Activated CD8-positive, alpha-beta memory T cell treated with anti-CD3 and anti-CD28 coated beads for 1 hour (primary cell): ENCODE measurements at places on chromosomes 16 and 17.

DNA sequence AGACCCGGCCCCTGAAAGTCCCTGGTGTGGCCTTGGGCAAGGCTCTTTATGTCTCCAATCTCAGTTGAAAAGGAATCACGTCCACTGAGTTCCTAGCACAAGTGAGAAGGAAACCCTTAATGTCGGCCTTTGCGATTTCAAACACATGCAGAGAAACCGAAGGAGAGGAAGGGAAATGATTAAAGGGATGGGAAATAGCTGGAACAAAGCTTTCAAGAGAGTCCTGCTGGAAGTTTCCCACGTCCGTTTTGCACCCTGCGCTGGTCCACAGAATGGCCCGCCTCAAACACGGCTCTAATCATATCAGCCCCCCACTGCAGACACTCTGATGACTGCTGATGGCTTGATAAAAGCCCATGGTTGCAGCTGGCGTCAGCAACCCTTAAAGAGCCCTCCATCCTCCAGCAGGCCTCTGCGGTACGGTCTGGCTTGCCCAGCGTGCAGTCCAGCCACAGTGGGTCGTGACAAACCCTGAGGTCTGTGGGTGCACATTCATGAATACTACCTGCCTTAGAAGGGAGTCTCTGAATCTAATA is 765.5 kb upstream of the EEF2KMT start:
- no peak for DNase-seq

- no peak for DNase-seq
These were observed 23.6 kb upstream of the ATF7IP2 start for GRCh38 chr16:10362077-10362863.

DNA sequence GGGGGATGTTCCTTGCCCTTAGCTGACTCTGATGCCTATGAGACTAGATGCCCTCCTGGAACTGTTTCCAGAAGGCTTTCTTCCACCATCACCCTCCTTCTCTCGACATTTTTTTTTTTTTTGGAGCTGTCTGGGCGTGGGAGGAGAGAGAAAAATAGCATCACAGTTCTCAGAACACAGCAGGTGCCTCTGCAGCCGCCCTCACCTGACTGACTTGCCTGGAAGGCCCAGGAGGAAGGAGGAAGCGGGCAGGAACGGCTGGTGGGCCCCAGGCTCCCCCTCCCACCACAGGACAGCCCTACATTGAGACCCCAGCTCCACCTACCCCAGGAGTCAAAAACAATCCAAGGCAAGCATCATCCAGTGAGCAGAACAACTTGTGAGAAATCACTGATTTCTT is 20.3 kb upstream of the CACNG5 start:
- DNase-seq = no peak

GRCh38 chr17:72386619-72387237 is 265.9 kb downstream of the SOX9 start:
- DNase-seq = no peak

- DNase-seq = no peak
These were observed 1.3 kb downstream of the ZNF276 start for GRCh38 chr16:89722392-89723278.

GRCh38 chr17:38740044-38740443 is 8.1 kb downstream of the PCGF2 start:
- DNase-seq = no peak

DNA sequence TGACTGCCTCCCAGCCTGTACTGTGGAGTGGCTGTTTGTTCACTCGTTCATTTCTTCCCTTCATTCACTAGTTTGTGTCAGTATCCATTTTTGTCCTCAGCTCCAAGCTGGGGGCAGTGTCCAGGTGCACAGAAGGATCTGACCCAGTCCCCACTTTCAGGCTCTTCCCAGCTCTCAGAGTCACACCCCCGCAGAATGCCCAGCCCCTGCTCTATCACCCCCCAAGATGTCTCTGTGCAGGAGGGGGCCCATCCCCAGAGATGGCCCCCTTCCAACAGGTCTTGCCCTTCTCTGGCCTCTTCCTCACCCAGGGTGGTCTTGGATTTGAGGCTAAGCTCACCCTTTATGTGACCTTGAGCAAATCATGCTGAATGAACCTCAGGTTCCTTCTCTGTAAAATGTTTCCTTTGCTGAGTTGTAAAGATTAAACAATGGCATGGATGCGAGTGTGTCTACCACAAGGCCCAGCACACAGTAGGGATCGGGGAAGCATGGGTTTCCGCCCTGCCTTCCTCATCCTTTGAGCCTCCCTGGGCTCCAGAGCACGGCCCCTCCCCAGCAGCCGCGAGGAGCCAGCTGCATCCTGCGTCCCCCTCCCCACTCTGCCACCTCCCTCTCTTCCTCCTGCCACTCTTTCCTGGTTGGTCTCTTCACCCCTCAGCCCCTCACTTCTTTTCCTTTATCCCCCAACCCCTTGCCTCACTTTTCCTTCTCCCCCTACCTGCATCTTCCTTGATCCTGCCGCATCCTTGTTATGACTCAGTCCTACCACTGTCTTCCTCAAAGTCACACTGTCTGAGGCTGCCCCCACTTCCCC is 2.8 kb downstream of the FBXL19 start:
- no peak for DNase-seq

- peak; percentile 30 for DNase-seq
These were observed 497 bp downstream of the SMIM5 start for GRCh38 chr17:75633486-75634375.

DNA sequence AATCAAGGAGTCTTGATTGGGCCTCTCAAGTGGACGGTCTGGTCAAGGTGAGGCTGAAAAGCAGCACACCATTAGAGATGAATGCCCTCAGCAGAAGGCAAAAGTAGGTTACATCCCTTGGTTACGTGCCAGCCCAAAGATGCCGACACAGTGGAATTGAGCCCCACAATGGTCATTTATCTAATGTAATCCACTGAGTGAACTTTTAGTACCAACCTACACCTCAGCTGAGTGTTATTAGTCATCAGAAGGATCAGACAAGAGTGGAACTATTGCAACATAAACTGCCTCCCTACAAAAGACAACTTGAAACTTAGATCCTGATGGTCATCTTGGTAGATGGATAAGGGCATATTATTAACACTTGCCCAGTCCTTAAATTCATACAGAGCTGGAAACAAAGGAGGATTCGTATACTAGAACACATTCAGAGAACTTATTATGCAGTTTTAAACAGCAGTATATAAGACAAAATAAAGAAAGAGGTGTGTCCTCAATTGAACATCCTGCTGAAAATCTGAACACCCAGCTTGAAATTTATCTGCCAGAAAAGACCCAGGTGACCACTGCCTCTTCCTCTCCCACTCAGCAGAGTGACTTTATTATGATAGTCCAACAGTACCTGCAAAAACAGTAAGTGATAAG is 2.8 kb downstream of the DCUN1D3 start:
- DNase-seq = no peak

DNA sequence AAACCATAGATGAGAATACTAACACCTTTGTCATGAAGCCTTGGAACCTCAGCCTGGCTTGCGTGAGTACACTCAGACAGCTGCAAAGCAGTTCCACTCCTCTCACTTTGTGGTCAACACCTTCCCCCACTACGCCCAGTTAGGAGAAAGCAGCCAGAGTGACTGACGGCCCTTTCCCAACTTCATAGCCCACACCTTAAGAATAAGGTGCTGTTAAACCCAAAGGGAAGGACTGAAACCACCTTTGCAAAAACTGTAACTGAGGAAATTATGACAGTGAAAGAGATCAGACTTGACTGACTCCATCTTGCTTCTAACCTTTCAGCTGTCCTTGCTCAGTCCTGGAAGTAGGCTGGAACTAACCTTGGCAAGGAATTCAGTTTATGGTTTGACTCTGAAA is 13.7 kb downstream of the N4BP1 start:
- no peak for DNase-seq

DNA sequence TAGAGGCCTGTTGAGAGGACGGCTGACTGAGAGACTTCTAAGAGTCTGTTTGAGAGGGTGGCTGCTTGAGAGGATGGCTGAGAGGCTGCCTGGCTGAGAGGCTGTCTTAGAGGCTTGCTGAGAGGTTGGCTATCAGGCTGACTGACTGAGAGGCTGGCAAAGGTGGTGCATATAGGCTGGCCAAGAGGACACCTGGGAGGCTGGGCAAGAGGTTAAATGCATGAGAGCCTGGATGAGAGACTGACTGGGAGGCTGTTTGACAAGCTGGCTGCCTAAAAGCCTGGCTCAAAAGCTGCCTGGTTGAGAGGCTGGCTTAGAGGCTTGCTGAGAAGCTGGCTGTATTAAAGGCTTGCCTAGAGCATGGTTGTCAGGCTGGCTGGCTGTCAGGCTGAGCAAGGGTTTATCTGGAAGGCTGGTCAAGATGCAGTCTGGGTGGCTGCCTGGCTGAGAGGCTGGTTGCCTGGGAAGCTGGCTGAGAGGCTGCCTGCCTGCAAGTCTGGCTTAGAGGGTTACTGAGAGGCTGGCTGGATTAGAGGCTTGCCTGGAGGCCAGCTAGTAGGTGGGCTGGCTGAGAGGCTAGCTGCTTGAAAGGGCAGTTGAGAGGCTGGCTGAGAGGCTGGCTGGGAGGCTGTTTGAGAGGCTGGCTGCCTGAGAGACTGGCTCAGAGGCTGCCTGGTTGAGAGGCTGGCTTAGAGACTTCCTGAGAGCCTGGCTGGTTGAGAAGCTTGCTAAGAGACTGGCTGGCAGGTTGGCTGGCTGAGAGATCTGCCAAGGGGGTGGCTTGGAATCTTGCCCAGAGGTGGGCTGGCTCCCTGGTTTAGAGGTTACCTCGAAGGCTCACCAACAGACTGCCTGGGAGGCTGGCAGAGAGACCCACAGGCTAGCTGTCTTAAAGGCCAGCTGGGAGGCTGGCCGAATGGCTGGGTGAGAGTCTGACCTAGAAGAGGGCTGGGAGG is 38.3 kb upstream of the ACSM2B start:
- DNase-seq = no peak

DNA sequence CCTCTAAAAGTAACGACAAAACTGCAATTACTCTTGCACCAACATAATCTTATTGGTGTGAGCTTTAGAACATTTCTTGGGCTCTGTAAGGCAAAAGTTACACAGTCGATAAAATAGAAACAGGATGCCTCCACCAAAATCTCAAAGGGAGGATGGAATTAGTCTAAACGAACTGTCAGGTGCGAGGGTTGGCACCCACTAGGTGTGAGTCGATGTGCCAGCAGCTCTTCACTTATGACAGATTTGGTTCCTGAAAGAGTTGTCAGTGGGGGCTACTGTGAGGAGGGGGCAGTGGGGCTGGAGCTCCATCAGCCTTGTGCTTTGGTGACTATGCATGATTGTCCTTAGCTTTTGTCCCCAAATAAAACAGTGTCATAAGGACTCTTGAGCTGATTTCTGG is 422.9 kb downstream of the TMEM114 start:
- no peak for DNase-seq

DNA sequence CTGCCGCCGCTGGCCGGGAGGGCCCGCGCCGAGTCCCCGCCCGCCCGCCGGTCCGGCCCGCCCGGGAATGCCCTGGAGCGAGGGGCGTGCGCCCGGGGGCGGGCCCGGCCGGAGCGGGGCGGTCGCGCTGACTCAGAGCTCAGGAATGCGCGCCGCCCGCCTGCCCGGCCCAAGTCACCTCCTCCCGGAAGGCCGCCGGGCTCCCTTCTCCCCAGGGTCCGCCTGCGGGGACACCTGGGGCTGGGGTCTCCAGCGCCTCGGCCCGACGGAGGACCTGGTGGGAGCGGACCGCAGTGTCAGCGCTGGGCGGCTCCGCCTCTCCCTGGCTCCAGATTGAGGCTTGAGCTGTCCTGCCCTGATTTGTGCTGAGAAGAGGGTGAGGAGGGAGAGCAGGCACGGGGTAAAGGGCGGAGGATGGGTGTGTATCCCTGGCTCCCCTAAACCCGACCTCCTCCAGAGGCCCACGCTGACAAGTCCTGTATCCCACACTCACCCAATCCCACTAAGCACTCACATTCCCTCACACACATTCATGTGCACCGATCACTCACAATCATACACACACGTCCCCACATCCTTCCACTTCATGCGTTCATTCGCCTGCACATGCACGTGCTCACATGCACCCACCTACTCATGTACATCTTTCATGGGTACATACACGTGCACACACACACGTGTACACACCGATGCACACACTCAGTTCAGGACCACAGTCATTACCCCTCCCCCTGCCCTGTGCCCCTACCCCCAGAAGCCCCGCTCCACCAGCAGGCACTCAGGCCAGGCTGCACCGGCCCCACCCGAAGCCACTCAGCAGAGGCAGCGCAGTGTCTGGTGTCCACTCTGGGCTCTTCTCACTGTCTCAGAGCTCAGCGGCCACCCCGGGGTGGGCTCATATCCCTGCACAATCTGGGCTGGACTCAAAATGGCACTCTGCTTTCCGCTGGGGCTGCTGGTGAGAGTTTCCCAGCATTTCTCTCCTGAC is at the start of gene RHBDF1:
Gene RHBDF1, minus strand, starts transcription at position 71 of the 988 bp plus-strand sequence. CDS start 7,616 bp downstream, outside the sequence.
- DNase-seq = no peak

DNA sequence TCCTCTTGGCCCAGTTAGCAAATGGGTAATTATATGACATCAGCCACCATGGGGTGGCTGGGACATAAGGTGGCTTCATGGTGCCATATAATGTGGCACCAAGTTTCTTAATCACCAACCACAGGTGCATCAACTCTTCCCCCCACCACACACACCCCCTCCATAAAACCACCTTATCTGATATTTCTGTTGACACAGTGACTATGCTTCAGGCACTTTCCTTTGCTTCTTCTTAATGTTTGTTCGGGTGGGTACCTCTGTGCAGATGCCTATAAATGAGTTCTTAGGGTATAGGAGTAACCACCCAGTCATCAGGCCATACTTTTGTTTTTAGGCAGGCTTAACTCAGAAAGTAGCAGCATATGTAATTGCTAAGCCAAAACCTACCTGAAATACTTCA is 29.5 kb downstream of the RNF43 start:
- no peak for DNase-seq

GRCh38 chr17:31174215-31174614 is 79.4 kb downstream of the NF1 start:
- DNase-seq = no peak

- peak; percentile 44 for DNase-seq
These were observed 125.4 kb upstream of the CHMP6 start for GRCh38 chr17:80866050-80866793.

DNA sequence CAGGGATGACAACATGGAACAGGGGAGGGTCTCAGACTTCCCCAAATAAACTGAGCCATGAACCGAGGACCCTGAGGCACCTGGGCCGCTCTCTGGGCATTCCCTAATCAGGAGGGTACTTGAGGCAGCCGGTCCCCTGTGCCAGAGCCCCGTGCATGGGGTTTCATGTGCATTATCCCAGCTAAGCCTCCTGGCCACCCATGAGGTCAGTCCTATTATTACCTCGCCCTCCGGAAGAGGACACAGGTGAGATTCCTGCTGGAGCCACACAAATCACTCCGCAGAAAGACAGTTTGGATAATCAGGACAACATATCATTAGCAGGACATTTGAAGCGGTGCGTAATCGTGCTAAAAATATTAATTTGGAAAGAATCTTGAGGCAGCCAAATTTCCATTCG is 274.0 kb downstream of the PARN start:
- no peak for DNase-seq

GRCh38 chr17:75191584-75191983 is 8.8 kb upstream of the SUMO2 start:
- no peak for DNase-seq
